ENCODE measurements at places on chromosomes 11 and 22.

GRCh38 chr11:103862094-103862801 is 174.2 kb upstream of the DDI1 start:
- no peak for DNase-seq

GRCh38 chr22:47172771-47173534 is 410.5 kb downstream of the TBC1D22A start:
- no peak for DNase-seq

DNA sequence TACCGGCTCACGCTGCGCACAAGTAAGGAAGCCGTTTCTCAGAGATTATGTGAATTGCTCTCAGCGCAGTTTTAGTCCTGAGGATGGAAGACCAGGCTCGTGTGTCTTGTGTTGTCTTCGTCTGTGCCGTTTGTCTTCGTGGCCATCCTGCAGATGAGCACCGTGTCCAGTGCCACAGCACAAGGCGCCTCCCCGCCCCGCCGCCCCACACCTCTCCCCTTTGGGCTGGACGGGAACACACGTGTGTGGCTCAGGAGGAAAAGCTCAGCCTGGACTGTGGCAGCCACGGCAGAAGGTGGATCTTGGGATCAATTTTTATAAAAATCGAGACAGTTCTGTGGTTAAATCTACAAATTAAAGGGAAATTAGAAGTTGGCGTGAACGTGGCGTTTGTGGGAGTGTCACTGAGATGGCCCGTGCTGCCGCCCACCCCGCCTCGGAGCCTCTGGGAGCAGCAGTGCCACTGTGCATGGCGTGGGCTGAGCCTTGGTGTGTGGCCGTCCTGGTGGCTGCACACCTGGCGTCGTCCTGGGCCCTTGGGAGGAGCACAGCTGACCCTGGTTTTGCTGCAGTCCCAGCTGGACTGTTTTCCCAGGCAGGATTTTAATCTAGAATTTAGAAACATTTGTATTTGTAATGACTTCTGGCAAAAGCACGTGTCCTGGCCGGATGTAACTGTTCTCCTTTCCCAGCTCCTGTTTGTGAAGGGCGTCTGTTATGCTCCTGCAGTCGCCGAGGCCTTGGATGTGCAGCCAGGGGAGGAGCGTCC is 25.8 kb downstream of the MUC6 start:
- no peak for DNase-seq

DNA sequence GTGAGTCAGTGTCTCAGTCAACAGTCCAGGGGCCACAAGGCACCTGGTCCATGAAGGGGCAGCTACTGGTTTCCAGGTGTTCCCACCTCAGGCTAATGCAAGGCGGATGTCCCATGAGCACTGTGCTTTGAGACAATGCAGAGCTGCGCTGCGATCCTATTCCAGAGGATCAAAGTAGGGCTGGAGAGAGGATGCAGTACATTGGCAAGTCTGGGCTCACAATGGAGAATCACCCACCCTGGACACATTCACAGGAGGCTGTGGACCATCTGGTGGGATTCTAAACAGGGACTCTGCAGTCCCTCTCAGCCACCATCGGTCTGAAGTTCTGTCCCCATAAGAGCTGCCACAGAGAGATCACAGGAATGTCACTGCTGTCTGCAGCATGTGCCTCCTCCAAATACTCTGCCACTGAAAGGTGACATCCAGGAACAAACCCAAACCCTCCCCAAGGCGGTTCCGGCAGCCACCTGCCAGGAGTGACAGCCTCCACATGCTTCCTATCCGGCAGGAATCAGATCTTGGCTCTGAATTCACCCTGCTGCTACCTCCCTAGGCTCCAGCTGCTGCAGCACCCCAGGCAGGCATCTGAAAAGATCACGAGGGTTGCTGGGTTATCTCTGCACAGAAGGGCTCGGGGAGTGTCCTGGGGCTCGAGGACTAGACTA is 45.3 kb upstream of the SERPIND1 start:
- no peak for DNase-seq

GRCh38 chr22:46560696-46561295 is 23.4 kb upstream of the CELSR1 start:
- no peak for DNase-seq

GRCh38 chr11:36280531-36280930 is 8.7 kb downstream of the COMMD9 start:
- no peak for DNase-seq

GRCh38 chr11:72072348-72072747 is 8.0 kb downstream of the NUMA1 start:
- no peak for DNase-seq

GRCh38 chr11:14742849-14743559 is 99.4 kb downstream of the PDE3B start:
- no peak for DNase-seq

GRCh38 chr22:38861170-38861876 is 10.7 kb downstream of the CBX6 start:
- DNase-seq, result no peak

DNA sequence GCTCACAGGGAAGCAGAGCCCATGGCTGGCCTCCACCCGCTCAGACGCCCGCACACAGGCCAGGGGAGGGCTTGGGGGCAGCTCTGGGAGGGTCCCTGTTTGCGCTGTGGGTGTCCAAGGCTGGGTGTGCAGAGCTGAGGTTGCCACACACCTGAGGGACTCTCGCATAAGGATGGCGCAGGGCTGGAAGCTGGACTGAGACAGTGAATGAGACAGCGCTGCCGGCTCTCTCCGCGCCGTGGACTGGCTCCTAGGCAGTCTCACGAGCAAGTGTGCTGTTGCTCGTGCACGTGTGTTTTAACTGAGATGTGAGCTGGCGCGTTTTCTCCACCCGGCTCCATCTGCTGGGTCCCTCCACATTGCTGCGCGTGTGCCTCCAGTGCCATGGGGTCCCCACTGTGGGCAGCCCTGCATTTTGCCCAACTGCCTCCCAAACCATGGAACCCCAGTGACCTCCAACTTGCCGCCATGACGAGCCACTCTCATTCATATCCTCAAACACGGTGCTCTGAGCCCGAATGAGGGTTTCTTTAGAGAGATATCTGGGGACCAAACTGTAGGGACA is 4.2 kb upstream of the BID start:
- no peak for DNase-seq

GRCh38 chr22:35212009-35212408 is 45.3 kb upstream of the HMGXB4 start:
- no peak for DNase-seq

DNA sequence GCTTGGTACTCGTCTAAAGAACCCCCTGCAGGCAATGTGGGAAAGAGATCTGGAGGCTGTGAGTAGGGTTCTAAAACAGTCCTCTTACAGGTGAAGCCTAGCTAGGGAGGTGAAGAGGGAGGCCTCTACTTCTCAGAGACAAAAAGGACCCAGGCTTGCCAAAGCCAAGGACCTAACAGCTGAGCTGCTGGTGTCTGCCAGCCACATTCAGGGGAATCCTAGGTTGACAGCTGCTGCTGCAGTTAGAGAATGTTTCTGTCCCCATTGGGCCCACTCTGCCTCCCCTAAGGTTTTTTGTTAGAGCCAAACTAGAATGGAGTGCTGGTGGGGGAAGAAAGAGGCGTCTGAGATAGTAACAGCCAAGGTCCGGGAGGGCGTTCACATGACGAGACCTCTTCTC is 26.6 kb upstream of the TLCD5 start:
- DNase-seq, result no peak

DNA sequence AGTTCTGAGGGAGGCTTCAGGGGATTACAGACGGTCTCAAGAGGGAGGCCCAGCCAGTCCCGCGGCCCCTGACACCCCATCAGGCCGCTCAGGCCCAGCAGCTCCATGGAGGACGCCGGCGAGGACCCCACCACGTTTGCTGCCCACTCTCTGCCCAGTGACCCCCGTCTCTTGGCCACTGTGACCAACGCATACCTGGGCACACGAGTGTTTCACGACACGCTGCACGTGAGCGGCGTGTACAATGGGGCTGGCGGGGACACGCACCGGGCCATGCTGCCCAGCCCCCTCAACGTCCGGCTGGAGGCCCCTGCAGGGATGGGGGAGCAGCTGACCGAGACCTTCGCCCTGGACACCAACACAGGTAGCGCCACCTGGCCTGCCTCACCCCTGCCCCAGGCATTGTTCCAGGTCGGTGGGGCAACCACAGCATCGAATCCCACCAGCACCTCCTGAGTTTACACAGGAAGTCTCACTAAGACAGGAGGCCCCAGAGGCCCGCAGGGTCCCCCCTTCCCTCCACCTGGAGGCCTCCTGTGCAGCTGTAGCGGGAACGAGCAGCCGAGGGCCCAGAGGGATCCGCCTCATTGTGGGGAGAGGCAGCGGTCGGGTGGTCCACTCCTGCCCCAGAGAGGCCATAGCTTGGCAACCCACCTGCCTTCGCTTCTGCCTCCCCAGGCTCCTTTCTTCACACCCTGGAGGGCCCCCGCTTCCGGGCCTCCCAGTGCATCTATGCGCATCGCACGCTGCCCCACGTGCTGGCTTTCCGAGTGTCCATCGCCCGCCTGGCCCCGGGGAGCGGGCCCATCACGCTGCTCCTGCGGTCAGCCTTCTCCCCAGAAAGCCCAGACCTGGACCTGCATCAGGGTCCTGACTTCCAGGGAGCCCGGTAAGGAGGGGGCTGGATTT is 1.0 kb downstream of the PGGHG start:
- no peak for DNase-seq

DNA sequence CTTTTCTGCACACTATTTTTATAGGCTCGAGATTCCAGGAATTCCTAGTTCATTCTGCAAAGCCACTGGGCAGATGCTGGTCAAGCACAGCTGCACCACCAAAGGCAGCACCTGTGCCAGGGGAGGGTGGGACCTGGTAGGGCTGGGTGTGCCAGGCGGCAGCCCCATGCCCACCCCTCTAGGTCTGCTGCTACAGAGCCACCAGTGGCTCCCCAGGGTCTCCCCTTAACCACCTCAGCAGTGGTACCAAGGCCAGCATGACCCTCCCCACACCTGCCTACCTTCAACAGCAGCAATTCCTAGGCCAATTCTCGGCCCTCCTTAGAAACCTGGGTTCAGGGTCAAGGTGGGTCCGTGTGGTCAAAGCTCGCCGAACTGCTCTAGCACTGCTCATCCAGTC is 39.5 kb downstream of the PHF21B start:
- DNase-seq, result no peak

GRCh38 chr22:39408807-39409206 is 9.2 kb downstream of the TAB1 start:
- no peak for DNase-seq

- DNase-seq, result no peak
Observed at GRCh38 chr22:19449422-19449767, 1.9 kb upstream of the C22orf39 start.

DNA sequence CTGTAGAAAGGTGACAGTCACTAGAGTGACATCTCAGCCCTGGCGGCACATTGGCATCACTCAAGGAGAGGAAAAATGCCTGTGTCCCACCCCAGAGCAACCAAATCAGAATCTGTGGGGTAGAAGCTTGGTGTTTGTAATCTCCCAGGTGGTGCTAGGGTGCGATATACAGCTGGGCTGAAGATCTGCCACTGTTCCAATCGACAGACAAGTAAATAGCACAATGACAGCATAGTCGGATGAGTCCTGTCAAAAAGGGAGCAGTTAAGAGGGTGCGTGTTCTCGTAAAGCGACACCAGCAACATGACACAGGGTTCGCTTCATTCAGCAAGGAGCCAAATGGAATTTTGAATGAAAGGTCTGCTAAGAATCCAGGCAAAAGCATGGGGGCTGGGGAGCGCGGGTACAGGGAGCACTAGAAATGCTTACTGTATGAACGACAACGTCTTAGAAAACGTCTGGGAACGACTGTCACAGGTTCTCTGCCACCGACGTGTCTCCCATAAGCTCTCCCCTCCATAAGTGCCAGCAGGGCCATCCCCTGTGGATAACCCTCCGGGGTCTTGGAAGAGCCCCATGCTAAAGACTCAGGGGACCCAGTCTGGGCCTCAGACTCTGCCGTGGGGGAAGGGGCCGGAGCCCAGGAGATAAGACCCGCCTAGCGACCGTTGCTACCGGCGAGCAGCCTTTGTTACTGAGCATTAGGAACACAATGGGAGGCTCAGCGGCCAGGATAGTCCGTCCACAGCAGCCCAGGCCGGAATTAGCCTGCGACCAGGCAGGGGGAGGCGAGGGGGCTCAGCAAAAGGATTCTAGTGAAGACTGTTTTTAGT is 20.8 kb downstream of the ADA2 start:
- DNase-seq, result peak; percentile 87

DNA sequence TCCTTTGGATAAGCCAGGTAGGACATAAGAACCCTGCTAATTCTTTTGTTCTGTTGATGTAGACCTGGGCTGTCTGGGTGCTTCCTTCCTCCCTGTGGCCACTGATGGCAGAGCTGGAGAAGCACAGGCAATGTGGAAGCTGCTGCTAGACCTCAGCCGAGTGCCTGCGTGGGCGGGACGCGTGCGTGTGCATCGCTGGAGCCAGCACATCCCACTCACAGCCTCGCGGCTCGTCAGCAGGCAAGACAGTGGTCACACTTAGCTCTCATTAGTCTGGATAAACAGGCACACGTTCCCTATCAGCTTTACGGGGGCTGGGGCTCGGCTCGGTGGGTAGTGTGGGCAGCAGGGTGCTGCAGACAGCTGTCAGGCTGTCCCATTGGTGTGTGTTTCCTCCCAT is 155.7 kb downstream of the GRIK4 start:
- no peak for DNase-seq

GRCh38 chr22:49193901-49194465 is 633.7 kb downstream of the BRD1 start:
- no peak for DNase-seq

DNA sequence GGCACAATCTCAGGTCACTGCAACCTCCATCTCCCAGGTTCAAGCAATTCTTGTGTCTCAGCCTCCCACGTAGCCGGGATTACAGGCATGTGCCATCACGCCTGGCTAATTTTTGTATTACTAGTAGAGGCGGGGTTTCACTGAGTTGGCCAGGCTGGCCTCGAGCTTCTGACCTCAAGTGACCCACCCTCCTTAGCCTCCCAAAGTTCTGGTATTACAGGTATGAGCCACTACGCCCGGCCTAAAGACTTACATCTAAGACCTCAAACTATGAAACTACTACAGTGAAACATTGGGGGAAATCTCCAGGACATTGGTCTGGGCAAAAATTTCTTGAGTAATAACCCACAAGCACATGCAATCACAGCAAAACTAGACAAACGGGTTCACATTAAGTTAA is 13.8 kb upstream of the FAM181B start:
- DNase-seq, result no peak

DNA sequence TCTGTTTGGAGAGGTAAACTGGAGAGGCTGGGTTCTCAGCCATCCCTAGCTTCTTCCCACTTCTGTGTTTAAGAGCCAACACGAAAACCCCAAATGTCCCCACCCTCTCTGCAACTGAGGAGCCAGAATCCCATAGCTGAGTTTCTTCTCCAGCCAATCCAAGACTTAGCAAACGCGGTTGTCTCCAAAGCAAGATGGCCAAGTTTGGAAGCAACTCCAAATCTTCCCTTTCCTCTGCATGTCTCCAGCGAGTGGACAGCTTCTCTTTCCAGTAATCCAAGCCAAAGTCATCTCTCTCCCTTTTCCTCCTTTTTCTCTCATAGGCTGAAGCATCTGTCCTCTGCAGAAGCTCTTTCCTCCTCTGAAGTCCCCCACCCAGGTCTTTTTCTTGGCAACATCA is 539.2 kb downstream of the MIAT start:
- no peak for DNase-seq

- no peak for DNase-seq
Observed at GRCh38 chr11:60064111-60064510, 7.6 kb downstream of the MS4A3 start.

- DNase-seq, result no peak
Observed at GRCh38 chr11:35146074-35146521, 7.1 kb downstream of the CD44 start.

GRCh38 chr11:131924457-131925201 is 554.2 kb downstream of the NTM start:
- no peak for DNase-seq
